ENCODE measurements at places on chromosomes 1 and 21.

- no peak for DNase-seq
Observed at GRCh38 chr21:42552407-42553336, 39.0 kb downstream of the SLC37A1 start.

GRCh38 chr1:186142916-186143315 lies 232.1 kb downstream of the TPR start:
- no peak for DNase-seq

GRCh38 chr1:22489823-22490222 lies 38.2 kb downstream of the ZBTB40 start:
- DNase-seq = no peak

GRCh38 chr1:16421201-16421600 lies 16.0 kb downstream of the SPATA21 start:
- DNase-seq = no peak

GRCh38 chr1:241964550-241965282 lies 7.1 kb downstream of the BECN2 start:
- no peak for DNase-seq

GRCh38 chr1:114691061-114691460 lies 4.3 kb downstream of the AMPD1 start:
- DNase-seq = no peak

Measured in stimulated activated CD8-positive, alpha-beta memory T cell treated with anti-CD3 and anti-CD28 coated beads, Interleukin-4, amount 100 ng/mL, for 1 hour (primary cell).